Jurkat, Clone E6-1 (cell line): ENCODE measurements at places on chromosomes 12 and 14.

DNA sequence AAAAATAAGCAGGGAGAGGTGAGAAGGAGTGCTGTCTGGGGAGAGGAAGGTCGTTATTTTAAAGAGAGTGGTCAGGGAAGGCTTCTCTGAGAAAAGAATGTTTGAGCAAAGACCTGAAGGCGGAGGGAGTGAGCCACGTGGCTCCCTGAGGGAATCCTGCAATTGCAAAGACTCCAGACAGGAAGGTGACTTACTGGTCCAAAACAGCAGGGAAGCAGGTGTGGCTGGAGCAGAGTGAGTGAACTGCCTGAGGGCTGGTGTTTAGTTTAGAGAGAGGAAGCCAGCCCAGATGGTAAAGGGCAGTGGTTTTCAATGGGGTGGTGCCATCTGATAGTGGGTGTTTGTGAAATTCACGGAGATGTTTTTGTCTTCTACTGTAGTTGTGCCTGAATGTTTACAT lies 58.8 kb upstream of the LTA4H start:
- peak; percentile 24 for DNase-seq

DNA sequence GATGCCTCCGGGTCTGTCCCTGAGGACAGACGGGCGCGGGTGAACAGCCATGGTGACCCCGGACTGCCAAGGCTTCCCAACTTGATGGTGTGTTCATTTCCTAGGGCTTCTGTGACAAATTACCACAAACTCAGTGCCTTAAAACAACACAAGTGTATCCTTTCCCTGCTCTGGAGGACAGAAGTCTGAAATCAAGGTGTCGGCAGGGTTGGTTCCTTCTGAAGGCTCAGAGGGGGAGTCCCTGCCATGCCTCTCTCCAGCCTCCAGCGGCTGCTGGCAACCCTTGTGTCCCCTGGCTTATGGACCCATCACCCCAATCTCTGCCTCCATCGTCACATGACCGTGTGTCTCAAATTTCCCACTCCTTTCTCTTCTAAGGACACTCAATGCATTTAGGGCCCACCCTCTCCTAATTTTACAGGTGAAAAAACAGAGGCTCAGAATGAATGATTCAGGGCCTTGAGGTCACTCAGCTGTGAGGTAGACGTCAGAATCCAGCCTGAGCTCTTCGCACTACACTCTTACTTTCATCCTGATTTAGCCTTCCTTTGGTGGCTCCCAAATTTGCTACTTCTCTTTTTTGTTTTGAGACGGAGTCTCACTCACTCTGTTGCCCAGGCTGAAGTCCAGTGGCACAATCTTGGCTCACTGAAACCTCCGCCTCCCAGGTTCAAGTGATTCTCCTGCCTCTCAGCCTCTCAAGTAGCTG lies 45.4 kb downstream of the VCPKMT start:
- no peak for DNase-seq

- DNase-seq = no peak
These were observed 51.6 kb downstream of the RPS6KA5 start for GRCh38 chr14:91008759-91009409.

- no peak for DNase-seq
These were observed at the start of gene SDS for GRCh38 chr12:113403435-113404415. SDS (minus strand) TSS chr12:113403887; CDS start chr12:113399708, 4,179 bp downstream.

DNA sequence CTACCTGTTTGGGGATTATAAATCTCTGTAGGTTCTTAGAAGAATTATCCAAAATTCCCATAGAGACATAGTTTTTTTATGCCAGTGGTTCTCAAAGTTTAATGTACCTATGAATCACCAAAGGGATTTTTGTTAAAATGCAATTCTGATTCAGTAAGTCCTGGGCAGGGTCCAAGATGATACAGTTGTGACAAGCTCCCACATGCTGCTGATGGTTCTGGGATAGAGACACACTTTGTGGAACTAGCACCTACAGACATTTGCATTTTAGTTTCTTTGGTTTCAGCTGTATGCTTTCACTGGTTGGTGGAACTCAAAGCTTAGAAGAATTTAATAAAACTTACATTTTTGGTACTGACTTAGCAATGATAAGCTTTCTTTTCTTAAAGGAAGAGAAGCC lies 80.4 kb downstream of the PTCSC3 start:
- no peak for DNase-seq

DNA sequence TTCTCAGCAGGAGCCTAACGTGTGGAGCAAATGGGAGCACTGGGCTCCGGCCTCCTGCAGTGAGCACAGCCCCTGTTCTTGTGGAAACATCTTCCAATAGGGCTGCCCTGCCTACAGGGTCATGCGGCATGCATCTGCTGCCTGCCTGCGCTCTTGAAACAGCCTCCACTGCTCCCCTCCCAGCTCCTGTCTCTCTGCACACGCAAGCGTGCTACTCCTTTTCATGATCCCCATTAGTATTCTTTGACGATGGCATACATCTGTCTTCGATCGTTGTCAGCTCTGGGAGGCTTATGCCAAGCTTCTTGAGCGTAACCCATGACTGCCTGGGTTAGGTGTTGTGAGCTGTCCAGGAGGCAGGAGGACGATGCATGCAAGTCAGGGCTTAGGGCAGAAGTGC lies 23.1 kb downstream of the NTF3 start:
- no peak for DNase-seq

DNA sequence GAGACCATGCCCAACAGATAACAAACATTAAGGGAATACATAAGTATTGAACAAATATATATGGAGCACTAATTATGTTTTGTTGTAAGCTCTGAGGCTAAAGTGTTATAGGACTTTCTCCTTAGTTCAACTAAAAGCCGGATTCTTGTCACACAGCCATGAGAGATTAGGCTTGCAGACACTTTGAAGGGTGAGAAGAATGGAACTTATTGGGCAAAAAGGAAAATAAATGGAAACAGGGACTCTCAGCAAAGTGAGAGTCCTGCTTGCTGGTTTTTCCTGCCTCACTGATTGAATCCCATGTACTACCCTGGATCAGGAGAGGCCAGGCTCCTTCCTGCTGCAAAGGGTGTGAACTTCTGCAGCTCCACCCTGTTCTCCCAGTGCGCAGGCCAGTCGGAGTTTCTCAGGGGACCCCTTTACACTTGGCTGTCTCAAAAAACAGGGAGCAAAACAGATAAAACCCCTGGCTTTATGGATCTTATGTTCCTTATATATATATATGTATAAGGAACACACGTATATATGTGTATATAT lies 77.1 kb upstream of the FUT8 start:
- DNase-seq = no peak

GRCh38 chr12:30764251-30764650 lies 9.5 kb upstream of the CAPRIN2 start:
- DNase-seq = no peak

DNA sequence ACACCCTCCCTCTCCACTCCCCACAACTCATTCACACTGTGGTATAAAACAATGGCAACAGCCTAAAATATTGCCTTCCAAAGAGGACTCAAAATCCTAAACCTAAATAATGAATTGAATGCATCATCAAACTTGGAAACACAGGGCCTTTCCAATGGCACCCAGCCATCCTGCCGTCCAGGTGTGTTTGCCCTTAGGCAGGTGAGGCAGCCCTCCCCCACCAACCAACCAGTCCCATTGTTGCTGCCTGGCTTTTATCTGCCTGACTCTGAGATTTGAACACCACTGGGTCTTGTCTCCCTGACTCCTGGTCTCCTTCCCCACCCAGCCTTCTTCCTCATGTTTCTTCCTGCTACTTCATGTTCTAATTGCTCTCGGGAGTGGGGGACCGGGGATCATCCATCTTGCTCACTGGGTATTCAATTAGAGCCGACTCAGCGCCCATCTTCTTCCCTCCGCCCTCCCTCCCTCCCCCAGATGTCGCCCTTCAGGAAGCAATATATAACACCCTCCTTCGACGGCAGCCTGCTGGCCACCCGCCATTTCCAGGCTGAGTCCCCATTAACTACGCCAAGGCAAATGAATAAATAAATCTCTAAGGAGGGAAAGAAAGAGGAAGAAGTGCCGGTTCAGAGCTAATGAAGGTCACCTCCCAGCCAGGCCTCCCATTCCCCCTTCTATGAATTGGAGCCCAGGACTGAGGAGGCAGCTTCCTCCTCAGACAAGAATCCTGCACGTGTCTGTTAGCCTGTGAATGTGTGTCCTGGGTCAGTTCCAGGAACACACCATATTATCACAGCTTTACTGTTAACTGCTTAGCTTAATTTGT lies 36.3 kb upstream of the NTF3 start:
- no peak for DNase-seq

DNA sequence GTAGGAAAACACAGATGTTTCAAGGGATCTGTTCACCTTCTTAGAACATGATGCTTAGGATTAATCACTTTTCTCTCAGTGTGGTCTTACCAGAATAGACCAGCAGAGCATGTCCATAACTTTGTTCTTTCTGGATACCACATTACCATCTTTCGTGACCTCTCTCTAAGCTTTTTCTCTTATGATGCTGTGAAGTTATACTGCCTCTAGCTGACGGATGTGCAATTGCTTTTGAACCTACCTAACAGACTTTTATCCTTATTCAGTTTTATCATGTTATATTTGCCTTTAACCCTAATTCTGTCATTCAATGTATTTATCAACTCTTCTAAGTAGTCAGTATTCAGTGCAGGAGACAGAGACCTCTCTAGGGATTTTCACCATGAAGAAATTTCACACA lies 246.7 kb downstream of the DACT1 start:
- DNase-seq = no peak

DNA sequence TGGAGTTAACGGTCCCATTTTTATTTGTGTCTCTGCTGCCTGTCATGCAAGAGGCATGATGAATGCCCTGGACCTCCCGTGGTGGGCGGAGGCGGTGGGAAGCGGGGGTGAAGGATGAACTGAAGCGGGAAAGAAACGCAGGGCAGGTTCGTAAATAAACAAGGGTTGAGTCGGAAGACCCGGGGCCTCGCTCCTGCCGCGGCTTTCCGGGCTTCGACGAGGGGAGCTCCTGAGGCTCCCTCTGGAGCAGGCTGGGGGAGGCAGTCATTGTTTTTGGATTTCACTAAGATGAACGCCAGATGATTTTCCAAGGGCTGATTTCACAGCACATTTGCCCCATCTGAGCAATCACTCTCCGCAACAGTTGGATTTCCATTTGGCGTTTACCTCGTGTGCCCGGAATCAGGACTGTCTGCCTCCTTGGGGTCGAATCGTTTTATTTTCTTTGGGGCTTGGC lies 130.2 kb downstream of the SLC38A6 start:
- DNase-seq = no peak

DNA sequence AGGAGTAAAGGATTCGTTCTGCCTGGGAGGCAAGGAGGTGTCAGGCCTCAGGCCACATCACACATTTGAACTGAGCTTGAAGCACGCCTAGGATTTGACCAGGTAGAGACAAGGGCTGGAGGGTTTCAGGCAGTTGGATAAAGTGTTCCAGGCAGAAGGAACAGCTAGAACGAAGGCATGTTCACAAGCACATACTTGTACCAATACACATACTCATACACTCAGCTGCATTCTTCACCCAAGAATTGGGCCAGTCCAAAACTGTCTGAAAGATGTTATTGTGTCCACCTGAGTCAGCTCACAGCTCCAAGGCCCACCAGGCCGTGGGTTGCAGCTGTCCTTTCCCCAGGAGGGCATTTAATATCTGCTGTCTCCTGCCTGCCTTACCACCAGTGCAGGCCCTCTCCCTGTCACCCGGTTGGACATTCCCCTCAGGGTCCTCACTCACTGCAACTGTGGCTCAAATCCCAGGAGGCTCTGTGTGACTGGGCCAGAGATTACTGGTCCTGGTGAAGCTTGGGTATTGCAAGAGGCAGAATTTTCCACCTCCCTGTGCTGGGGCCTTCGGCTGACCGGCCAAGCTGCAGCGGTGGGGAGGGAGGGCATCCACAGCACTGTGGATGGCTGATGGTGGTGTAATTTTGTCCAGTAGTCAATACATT lies 12.8 kb upstream of the AQP2 start:
- DNase-seq = no peak

DNA sequence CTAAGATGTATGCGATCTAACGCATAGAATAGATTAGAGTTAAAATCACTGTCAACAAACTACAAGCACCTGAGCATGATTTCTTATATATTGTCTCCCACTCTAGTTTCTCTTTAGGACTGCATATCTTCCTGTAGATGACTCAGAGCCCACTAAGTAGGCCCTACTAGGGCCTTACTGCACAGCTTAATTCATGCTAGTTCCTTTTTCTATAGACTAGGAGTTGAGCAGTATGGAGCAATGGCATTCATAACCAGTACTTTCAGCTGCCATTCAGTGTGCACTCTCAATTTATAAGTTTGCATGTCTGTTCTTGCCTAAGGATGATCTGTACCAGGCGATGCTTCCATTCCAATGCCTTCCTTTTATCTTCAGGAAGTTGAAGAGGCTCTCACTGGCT lies 103.5 kb downstream of the METTL25 start:
- no peak for DNase-seq

DNA sequence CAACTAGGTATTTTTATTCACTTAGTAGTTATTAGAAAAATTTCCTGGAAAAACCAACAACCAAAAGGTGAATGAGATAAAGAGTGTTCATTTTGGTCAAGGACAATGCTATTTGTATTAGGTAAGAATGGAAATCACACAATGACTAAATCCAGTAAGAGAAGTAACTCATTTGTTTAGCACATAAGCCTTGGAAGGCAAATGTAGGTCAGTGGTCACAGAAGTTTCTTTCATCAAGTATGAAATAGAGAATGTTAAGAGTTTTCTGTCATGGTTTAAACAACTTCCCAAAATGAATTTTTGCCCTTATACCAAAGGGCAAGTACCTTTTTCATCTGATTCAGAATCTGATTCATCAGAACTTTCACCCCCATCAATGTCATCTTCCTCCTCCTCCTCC lies 101.7 kb downstream of the KIF21A start:
- DNase-seq = no peak

DNA sequence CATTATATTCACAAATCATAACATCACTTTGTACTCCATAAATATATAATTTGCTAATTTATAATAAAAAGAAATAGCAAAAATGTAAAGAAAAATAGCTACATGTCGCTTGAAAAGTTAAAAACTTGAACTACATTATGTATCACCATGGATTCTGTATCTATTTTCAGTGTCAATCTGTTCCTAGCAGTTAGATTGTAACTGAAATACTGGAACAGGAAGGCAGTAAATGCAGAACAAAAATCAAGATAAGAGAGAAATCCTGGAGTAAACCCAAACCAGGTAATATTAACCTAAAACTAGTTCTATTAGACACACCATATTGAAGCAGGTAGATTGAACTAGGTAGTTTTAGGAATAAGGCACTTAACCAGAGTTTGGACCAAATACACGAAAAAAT lies 60.3 kb downstream of the IPO8 start:
- DNase-seq = no peak

GRCh38 chr12:116196226-116196625 lies 81.3 kb downstream of the MED13L start:
- DNase-seq = no peak
